AML-193 (cell line): ENCODE measurements at places on chromosomes 5 and 9.

GRCh38 chr5:1189269-1189668 lies 12.1 kb upstream of the SLC6A19 start:
- no peak for DNase-seq

- DNase-seq: no peak
Measured at GRCh38 chr5:140084541-140084940, 29.4 kb upstream of the PURA start.

GRCh38 chr9:92196909-92197308 lies 81.7 kb upstream of the SPTLC1 start:
- DNase-seq: no peak

- no peak for DNase-seq
Measured at GRCh38 chr9:124394596-124394995, 20.6 kb downstream of the PSMB7 start.

- DNase-seq: no peak
Measured at GRCh38 chr9:32811246-32811645, 27.9 kb downstream of the TMEM215 start.

DNA sequence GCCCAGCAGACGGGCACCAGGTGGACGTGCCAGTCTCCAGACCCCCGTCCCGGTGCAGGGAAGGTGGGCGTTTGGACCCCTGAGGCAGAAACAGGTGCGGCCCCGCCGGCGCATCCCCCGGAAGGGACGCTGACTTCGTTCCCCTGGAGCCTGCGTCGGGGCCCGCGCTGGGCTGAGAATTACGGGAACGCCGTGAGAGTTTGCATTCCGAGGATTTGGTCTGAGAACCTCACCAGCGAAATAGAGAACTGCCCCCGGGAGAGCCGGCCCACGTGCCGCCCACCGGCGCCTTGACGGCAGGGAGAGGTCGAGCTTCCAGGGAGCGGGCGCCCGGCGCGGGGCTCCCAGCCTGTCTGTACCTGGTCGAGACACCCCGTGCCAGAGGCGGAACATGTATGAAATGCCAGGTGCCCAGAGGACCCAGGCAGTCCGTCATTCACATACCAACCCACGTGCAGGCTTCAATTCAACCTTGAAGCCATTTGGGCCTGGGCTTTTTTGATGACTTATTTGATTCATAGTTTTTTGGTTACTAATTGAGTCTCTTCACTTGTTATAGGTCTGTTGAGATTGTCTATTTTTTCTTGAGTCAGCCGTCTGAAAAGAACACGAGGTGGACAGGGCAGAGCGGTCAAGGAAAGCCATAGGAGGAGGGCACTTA lies 877 bp upstream of the CAMSAP1 start:
- no peak for DNase-seq

DNA sequence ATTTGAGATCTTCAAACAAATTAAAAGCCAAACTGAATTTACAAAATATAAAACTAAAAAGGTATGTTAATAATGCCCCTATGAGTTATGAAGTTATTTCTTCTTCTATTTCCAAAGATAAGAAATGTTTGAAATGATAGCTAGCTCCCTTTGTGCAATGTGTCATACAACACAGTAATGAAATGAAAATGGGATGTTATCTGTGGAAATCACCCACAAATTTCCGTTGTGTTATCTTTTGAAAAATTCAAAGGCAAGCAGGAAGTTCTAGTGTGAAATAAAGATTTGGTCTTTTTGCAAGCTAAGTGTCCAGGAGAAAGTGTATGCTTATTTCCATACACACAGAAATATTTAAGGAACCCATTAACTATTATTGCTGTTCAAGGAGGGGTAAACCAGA lies 375.3 kb upstream of the PRR16 start:
- DNase-seq: peak; percentile 2

- DNase-seq: no peak
Measured at GRCh38 chr9:106643211-106643930, 219.6 kb upstream of the ZNF462 start.

DNA sequence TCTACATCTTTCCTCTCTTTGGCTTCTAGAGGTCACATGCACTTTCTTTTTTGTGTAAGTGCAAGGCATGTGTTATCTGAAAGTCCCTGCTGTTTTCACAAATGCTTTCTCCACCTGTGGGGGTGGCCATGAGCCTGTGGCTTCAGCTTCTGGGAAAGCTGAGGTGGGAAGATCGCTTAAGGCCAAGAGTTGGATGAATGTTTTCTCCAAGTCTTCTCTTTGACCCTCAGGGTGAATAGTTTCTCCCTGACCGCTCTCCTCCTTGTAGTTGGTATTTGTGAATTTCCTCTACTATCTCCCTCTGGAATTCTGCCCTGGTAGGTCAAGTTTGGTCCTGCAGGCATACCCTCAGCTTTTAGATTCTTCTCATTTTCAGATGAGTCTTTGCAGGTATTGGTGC lies 74.2 kb downstream of the UGCG start:
- no peak for DNase-seq

GRCh38 chr5:53333160-53333559 lies 147.3 kb upstream of the FST start:
- DNase-seq: no peak

GRCh38 chr9:13481274-13481673 lies 201.8 kb upstream of the MPDZ start:
- DNase-seq: no peak

DNA sequence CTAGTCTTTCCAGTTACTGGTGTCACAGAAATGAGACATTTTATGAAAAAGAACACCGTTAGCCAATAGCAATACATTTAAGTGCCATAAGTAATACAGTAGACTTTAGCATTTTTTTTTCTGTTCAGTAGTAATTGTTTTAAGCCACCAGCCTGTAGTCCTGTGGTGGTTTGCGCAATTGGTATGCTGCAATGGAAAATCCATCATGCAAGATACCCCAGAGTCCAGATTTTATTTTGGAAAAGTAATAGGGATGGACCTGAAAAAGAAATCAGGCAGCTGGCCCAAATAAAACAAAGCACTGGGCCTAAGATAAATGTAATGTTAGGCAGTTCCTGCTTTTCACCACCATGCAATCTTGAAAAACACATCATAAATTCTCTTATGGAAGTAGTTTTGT lies 94.6 kb upstream of the RASGRF2 start:
- DNase-seq: peak; percentile 1

DNA sequence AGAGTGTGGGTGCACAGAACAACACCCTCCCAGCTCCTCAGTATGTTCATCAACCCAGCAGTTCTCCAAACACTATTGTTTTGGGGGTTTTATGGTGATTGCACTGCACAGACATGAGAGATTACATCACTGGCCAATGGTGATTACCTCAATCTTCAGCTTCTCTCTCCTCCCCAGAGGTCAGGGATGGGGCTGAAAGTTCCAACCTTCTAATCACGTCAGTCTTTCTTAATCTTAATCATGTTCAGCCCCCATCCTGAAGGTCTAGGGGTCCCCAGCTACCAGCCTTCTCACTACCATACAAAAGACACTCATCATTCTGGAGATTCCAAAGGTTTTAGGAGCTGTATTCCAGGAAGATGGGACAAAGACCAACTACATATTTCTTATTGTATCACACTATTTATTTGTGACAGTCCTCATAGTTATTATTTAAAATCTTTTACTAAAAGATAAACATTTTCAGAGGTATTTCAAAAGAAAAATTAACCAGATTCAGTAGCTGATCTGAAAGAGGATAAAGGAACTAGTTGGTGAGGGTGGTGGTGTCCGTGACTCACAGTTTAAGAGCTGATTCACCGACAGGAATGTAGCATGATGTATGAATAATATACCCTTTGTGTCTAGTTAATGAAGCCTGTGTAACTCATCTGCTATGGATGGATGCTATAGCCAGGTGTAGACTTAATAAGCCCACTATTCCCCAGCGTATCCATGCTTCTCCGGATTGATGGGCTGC lies 35.6 kb downstream of the RASEF start:
- no peak for DNase-seq

DNA sequence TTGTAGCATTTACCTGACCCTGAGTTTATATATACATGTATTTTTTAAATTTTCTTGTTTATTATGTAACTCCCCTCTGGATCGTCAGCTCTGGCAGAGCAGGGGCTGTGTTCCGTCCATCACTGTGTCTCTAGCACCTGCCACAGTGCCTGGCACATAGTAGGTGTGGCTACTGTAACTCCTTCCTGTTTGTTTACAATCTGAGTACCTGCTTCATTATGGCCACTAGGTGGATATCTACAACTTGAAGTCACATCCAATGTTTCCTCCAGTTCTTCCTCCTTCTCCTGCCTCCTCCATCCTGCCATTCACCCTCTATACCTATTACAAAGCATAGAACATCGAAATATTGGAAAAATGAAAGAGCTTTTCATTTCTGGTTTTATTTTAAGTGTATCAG lies 14.2 kb upstream of the PPP1R2B start:
- DNase-seq: peak; percentile 5

DNA sequence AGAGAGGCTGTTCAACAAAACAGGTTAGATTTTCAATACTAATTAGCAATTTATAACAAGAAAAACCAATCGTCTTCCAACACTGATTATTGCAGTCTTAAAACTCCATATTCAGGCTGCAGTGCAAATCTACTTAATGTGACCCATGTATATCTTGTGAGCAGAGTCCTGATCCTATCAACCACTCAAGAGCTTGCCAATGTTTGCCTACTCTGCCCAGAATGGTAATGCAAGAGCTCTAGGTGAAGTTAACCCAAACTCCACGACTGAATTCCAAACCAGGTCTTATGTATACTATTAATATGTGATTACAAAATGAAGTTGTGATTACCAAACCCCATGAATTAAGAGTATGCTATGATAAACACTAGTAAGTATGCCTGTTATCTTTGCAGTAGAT lies 17.1 kb downstream of the EFNA5 start:
- no peak for DNase-seq

- DNase-seq: no peak
Measured at GRCh38 chr9:108383796-108384195, 472.0 kb downstream of the ACTL7B start.

DNA sequence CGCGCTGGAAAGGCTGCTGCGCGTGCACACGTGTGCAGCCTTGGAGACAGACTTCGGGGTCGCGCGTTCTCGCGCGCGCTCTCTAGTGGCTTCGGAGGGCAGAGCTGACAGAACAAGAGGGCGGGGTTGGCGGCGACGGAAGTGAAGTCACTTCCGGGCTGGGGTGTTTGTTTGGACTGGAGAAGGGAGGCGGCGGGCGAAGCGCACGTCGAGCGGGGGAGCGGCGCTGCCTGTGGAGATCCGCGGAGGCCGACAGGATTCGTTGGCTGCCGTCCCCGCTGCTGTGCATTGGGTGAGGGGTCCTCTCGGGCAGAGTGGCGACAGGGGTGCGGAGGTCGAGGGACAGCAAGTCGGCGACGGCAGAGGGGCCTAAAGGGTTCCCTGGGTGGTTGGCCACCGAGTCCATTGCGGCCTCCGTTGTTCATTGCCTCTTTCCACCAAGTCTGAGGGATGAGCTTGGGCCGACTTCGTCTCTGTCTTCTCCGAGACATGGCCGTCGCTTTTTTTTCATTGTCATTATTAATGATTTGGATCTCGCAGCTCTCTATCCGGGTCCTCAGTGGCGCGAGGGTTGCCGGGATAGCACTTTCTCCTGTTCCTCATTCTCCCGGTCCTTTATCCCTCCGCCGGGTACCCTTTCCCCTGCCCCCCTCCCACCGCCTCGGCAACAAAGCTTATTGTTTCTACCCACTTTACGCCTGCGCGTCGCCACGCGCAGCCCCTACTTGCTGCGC lies at the start of gene PAIP2:
Gene PAIP2, plus strand, starts transcription at position 166 of the 734 bp plus-strand sequence. CDS start 21,931 bp downstream, outside the sequence.
- DNase-seq: peak; percentile 90

- DNase-seq: no peak
Measured at GRCh38 chr5:16446993-16447392, 18.6 kb downstream of the ZNF622 start.

GRCh38 chr5:132790201-132790865 lies 13.3 kb upstream of the SEPTIN8 start:
- DNase-seq: no peak

- DNase-seq: no peak
Measured at GRCh38 chr9:98289614-98290201, 34.3 kb upstream of the TBC1D2 start.

DNA sequence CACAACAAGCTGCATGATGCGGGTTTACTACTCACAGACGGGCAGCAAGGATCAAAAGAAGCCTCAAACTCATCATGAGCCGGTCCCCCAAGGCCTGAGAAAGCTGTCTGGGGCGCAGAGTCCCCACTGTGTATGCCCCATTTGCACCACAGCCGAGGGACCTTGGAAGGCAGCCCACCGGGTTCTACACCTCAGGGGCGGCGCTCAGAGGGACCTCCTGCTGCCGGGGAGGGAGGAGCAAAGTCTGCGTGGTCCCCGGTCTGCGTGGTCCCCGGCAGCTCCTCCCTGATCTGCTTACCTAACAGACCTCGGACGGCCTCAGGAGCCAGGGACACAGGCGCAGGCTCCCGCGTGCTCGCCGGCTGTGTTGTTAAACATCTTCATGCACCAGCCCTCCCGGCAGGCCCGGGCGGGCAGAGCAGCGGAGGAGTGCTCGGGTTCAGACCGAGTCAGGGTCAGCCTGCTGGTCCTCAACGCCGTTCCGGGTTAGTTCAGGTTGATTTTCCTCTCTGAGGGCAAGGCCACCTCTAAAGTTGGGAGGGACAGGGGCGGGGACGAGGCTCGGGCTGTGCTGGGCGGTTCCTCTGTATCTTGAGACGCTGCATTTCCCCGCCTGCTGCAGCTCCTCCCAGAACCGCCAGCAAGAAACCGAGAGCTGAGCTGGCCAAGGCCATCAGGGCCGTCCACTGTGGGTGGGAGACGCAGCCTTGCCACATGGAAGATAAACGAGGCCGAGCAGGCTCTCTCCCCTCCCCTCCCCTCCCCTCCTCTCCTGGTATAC lies 74.6 kb downstream of the MRPL36 start:
- no peak for DNase-seq

DNA sequence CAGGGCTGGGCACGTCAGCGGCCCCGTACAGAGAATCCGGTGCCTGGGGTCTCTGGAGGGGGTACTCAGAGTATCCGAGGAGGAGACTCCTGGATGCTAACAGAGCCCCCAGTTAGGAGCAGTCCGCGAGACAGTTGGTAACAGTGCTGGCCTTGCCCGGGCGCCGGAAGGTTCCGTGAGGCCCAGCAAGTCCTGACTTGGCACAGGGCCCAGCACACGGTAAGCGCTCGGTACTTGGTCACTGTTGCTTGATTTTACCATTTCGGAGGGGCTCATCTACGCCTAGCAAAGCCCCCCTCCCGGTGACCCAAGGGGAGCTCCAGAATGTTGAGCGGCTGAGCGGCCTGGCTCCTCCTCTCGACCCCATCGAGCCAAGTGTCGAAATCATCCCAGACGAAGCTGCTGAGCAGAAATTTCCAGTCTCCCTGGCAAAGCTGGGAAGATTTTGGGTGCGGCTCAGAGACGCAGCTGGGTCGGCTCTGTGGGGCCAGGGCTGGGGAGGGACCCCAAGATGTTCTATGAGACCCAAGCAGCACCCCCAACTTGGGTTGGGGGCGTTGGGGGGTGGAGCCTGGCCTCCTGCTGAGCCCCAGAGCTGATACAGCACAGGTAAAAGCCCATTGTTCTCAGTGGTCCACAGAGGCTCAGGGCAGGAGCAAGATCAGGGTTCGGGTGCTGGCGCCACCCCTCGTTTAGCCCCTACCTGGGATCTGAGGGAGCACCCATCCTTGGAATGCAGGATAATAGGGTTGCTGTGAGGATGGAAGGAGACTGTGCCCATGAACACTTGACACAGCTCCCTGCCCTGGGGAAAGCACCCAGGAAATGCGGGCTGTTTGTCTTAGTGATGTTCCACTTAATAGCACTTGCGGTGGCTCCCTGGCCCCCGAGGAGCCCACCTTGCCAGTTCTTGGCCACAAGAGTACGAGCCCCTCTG lies 137.2 kb downstream of the C9orf50 start:
- DNase-seq: no peak

- no peak for DNase-seq
Measured at GRCh38 chr9:114220061-114220541, 64.8 kb downstream of the COL27A1 start.

- peak; percentile 97 for DNase-seq
Measured at GRCh38 chr9:128723866-128724743, at the start of gene ZDHHC12. ZDHHC12 (minus strand) TSS chr9:128724127; CDS start chr9:128724093, 34 bp downstream.
